Epithelial cell of esophagus (primary cell): ENCODE measurements at places on chromosomes 1 and 21.

DNA sequence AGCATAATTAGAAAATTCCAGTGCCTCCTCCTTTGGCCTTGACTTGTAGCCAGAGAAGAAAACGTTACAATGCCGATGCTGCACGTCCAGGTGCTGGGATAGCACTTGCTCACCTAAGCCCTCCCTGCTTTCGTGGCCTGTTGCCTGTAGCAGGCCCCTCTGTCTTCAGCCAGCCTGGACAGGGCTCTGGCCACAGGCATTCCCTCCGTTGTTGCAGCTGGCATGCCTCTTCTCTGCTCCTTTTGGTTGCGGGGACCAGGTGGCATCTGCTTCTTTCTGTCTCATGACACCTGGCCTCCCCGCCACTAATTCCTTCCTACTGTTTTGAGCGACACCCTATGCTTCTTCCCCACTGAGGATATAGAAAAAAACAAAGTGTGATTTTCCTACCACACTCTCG lies 54.6 kb upstream of the MORC3 start:
- no peak for DNase-seq

DNA sequence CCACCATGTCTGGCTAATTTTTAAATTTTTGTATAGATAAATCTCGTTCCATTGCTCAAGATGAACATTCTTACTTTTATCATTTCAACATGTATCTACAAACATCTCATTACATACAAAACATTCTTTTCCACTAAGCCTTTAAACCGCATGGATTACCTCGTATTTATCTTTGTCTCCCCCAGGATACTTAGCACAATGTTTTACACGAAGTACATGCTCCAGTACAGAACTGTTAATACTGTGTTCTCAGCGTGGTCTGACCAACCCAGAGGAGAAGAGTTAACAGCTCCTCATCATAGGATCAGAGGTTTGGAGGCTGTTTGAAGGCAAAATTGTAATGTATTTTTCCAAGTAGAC lies 7.4 kb downstream of the PIK3C2B start:
- no peak for DNase-seq

- no peak for DNase-seq
Observed at GRCh38 chr1:68210027-68210426, 22.3 kb downstream of the WLS start.

DNA sequence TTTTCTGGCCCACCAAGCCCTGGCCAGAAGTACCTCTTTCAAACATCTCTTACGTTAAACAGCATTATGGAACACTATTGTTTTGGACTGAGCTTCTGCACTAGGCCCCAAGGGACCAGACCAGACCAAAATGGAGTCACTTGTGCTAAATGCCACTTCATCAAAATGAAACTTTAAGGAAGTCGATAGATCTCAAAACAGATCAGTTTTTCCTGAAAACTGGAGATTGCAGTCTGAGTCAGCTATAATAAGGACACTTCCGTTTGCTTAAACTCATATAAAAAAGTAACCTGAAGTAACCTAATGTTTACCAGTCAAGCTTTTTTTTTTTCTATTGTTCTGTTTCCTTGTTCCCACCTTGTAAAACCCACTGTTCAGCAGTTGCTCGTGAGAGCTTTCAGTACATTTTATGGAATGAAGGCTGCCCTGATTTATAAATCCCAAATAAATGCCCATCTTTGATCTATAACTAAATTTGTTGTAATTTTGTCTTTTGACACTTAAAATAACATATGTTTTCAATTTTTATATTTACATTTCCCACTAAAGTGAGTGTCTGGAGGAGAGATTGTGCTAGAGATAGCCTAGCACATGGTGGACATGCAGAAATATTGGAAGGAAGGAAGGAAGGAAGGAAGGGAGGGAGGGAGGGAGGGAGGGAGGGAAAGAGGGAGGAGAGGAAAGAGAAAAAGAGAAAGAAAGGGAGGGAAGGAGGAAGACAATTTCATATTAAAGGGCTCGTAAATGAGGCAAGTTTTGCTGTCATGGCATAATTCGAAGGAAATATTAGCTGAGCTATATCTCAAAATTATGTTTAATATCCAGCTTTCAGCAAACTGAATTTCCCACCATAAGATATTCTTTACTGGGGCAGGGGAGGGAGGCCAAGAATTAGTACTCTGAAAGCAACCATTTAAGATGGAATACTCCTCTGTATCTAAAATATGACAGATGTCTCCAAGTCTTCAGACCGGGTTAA lies 77.0 kb upstream of the CXADR start:
- no peak for DNase-seq

DNA sequence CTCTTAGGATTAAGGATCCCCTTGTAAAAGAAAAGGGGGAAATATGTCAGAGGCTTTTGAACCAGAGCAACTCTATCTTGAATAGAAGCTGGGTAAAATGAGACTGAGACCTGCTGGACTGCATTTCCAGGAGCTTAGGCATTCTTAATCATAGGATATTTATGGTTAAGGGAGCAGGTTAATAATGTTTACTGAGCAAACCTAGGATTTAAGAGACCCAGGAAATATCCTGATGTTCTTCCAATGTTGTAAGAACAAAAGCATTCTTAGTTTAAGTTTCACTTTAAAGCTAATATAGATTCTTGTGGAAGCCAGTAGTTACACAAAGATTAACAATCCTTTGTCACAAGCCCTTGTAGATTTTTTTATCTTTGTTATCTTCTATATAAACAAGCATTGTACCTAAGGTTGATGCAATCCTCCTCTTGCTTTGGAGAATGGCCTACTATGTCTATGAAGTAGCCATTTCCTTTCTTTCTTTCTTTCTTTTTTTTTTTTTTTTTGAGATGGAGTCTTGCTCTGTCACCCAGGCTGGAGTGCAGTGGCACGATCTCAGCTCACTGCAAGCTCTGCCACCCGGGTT lies 570.2 kb upstream of the BEND5 start:
- DNase-seq = peak; percentile 1

GRCh38 chr1:174550296-174550695 lies 102.5 kb downstream of the GPR52 start:
- DNase-seq = peak; percentile 24

- DNase-seq = peak; percentile 43
Observed at GRCh38 chr1:151841141-151841540, 1.5 kb upstream of the C2CD4D start.

- DNase-seq = peak; percentile 81
Observed at GRCh38 chr1:230307213-230307612, 118.9 kb downstream of the PGBD5 start.

GRCh38 chr1:25889470-25889869 lies 14.0 kb upstream of the PAQR7 start:
- peak; percentile 25 for DNase-seq

- DNase-seq = no peak
Observed at GRCh38 chr1:176938375-176938774, 226.1 kb downstream of the ASTN1 start.

DNA sequence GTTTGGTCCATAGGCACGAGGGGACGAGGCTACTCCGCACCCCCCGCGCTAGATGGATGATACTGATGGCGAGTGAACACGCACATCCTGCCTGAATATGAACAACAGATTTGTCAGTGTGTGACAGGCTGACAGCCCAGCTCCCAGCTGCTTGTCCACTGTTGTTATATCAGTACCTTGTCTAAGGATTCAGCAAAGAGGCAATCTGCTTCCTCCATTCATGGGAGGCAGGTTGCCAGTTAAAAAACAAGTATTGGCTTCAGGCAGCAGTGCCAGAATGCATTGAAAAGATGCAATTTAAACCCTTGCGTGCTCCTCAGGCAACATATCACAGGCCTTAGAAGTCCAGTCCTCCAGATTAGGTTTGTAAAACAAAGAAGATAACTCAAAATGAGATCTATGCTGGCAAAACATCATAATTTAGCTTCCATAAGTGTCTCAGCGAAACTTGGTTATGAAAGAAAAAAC lies 223.3 kb downstream of the GPATCH2 start:
- DNase-seq = no peak

GRCh38 chr1:9311029-9311428 lies 18.3 kb downstream of the SPSB1 start:
- no peak for DNase-seq

- no peak for DNase-seq
Observed at GRCh38 chr21:42182713-42183371, 36.1 kb upstream of the ABCG1 start.

GRCh38 chr21:26093122-26093521 lies 77.4 kb downstream of the APP start:
- peak; percentile 69 for DNase-seq

GRCh38 chr1:66083003-66083402 lies 290.3 kb downstream of the PDE4B start:
- no peak for DNase-seq

DNA sequence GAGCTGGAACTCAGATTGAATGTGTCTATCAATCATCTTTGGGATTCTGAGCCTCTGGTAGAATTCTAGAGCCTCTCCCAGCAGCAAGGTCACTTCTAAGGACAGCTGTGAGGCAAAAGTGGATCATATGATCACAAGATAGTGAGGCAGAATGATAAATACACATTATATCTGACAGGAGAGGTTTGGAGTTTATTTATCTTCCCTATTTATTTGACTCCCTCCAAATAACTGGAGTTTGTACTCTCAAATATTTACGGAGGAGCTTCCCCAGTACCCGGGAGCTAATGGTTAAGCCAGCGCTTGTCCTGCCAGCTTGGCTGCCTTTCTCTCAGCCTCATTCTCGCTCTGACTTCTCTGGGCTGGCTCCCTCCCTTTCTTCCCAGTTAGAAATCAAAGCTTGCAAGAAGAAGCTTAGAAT lies 2.3 kb downstream of the HMGCS2 start:
- no peak for DNase-seq

DNA sequence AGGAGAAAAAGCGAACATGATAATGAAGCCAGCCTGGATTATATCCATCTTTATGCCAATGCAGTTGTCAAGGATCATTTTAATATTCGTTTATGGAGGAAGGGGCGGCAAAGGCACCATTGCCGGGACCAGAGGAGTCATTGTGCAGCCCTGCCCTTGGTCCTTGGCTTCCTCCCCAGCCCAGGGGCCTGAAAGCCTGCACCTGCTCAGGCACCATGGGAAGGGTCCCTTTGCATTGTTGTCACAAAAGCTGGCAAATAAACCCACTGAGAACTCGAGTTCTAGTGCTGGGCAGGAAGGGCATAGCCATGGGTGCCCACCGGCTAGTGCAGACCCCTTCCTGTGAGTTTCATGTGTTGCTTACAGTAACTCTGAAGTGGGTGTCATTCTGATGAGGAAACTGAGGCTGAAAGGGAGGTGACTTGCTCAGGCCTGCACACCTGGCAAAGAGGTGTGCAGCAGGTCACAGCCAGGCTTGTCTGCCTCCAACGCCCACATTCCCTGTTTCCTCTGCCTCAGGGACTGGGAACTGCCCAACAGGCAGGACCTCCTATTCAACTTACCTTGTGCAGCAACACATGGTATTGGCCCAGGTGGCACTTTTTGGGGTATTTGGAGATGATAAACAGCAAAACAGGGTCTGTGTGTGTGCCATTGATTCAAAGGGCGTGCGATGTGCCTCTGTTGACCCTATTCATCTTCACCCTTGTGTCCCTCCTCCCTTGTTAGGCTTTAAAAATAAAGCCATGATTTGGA lies 84.6 kb downstream of the MAN1C1 start:
- no peak for DNase-seq

DNA sequence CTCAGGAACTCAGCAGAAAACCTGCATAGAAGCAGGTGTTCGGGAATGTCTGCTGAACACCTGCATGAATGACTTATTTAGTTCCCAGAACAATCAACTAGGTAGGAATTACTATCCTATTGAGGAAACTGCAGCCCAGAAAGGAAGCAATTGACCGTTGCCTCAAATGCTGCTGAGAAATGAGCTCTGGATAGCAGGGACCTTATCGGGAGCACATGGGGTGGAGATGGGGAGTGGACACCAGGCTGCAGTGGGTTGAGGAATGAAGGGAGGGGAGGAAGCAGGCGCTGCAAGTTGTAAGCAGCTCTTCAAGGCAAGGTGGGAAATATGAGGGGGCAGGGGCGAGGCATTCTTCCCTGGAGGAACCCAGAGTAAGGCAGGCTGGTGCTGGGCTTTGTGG lies 10.8 kb upstream of the CDCP2 start:
- no peak for DNase-seq

- DNase-seq = no peak
Observed at GRCh38 chr1:94999456-95000131, 72.7 kb upstream of the CNN3 start.

- no peak for DNase-seq
Observed at GRCh38 chr1:35475856-35476674, 81.1 kb downstream of the KIAA0319L start.

- DNase-seq = no peak
Observed at GRCh38 chr1:204900721-204901120, 30.1 kb downstream of the NFASC start.

- DNase-seq = peak; percentile 43
Observed at GRCh38 chr1:62318756-62319544, at the start of gene KANK4. Gene KANK4, minus strand, starts transcription at chr1:62319434. Its CDS starts 37,870 bp downstream, at chr1:62281564.

- no peak for DNase-seq
Observed at GRCh38 chr1:190940951-190941350, 463.3 kb upstream of the BRINP3 start.

DNA sequence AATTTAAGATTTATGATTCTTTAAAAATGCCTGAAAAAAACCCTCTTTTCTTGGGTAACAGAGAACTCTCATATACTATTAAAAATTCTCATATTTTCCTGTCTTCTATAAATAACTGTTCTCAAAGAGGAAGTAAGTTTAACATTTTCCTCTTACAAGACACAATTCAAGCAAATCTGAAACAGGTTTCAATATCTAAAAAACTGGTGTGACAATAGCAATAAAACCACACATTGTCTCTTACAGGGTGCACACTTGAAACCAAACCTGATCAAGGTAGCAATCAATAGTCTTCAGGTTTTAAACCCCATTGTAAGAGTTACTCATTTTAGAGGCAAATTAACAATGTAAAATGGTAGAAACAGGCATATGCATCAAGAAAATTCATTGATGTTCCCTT lies 28.0 kb downstream of the FUBP1 start:
- no peak for DNase-seq

DNA sequence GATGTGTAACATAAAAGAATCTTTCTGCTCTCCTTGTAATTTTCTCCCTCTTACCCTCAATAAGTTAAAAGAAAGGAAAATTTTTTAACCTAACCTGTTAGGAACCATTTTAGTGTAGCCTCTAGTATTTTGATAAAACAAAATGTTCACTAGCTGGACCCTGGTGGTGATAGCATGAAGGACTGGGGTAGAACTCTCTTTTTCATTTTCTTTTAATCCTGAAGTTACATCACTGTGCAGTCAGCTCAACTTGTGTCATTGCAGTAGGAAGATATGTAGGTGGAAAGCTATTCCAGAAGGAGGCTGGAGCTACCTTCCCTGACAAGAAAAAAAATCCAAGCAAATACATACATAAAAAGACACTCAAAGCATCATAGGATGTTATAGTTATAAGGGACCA lies 39.3 kb downstream of the NFIA start:
- DNase-seq = peak; percentile 20

- no peak for DNase-seq
Observed at GRCh38 chr1:162568802-162569201, 7.3 kb downstream of the UAP1 start.
